Activated effector memory CD4-positive, alpha-beta T cell treated with anti-CD3 and anti-CD28 coated beads, Interleukin-2, amount 50 U/mL, for 16 hours (primary cell): ENCODE measurements at places on chromosomes 7 and 10.

DNA sequence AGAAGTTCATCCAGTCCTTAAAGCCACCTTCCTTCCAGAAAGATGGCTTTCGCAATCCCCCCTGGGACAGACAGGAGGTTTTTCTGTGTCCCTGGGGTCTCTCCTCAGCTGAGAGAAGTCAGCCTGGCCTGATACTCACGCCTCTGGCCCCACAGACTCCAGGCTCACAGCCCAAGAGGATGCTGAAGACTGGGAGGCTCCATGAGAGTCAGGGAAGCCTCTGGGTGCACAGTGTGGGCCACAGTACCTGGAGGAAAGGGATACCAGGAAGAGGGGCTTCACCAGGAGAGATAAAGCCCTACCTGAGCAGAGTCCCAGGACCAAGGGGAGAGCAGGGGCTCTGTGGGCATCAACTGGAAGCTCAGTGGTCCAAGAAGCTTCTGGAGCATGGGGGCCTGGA is 324.4 kb downstream of the GRID1 start:
- no peak for DNase-seq

DNA sequence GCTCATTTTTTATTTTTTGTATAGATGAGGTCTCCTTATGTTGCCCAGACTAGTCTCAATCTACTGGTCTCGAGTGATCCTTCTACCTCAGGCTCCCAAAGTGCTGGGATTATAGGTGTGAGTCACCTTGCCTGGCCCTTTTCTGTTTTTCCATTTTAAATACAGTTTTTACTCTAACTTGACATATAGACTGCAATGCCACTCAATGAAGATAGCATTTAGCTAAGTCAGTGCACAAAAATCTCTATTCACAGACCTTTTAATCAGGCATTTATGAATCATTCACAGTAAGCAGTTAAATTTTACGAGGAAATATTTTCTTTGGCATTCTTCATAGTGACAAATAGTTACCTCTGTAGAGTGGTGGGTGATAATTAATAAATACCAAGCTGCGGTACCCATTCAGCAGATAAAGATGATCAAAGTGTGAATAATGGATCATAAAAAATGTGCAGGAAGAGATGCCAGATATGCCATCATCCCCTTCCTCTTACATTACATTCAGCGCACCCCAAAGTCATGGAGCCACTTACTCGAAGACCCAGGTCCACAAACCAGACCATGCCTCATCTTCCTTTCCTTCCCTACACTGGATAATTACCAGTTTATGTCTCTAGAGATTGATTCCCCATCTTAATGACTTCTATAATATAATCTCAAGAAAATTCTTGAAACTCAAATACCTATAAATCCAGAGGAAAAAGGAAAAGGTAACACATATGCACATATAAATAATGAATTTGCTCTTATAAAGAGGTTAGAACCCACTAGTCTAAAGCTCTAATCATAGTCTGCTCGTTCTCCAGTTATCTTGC is 56.0 kb downstream of the UBE2H start:
- DNase-seq = no peak

DNA sequence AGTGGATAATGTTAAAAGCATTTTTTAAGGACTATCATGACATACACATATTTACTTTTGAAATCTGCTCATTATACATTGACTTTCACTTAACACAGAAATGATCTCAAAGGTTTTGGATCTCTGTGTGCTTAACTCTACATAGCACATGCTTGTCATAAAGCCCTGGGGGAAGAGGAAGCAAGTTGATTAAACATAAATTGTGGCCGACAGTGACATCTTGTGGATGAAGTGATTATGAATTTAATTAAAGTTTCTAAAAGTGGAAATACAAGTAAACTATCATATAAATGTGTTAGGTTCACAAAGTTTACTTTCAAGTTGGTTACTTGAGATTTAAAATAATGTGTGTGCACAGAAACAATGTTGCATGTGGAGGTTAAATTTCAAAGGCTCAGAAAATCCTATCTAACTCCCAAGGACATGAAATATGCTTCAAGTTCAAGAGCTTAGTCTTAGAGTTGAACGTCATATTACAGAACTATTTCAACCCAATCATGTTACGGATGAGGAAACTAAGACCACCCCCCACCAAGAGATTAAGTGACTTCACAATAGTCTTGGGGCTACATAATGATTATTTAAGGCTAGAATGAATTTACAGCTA is 1247.8 kb downstream of the GATA3 start:
- no peak for DNase-seq

DNA sequence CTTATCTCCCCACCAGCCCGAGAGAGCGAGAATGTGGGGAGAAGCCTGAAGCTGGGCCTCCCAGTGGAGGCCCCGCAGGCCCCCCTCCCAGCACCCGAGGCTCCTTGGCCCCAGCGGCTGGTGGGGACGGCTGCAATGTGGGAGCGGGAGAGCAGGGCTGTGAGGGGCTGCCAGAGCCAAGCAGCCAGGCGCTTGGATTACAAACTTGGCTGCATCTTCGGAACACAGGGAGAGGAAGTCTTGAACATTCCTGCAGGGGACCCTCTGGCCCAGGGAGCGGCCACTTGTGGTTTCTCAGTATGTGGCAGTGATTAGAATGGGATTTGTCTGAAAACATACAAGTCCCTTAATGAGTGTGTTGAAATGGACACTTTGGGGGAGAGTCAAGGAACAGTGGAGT is 23.2 kb downstream of the ELN start:
- no peak for DNase-seq

- no peak for DNase-seq
Measured at GRCh38 chr7:111732923-111733322, 170.6 kb upstream of the IMMP2L start.

GRCh38 chr7:131108212-131108940 is 219.3 kb upstream of the MKLN1 start:
- no peak for DNase-seq

DNA sequence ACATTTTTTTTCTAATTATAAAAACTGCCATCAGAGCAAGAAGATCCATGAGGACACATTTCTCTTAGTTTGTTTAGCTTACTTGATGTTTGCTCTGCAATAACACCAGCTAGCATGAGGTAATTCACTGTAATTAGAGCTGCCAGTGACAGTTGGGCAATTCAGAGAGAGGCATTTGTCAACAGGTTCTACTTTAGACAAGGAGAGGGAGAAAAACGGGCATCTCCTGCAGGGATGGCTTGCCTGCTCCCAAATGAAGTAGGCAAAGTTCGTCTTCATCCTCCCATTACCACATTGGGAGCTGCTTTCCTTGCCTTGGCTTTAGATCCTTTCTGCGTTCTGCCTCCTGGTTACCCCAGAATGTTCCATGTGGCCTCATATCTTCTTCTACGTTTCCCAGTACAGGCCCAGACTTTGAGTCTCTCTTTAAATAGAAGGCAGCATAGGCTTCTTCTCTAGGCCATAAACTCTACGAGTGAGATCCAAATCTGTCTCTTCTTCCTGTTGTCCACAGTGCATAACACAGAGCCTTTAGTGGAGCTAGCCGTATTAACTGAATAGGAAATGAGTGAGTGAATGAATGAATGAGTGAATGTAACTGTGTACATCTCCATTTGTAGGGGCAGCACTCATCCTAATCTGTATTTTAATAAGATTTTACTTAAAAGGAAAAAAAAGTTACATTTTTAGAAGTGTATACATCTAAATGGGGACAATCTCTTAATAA is 21.2 kb downstream of the ASB15 start:
- DNase-seq = no peak

GRCh38 chr10:71950683-71951082 is 13.5 kb upstream of the CHST3 start:
- DNase-seq = no peak

GRCh38 chr10:18158773-18159265 is 18.6 kb downstream of the CACNB2 start:
- DNase-seq = no peak

DNA sequence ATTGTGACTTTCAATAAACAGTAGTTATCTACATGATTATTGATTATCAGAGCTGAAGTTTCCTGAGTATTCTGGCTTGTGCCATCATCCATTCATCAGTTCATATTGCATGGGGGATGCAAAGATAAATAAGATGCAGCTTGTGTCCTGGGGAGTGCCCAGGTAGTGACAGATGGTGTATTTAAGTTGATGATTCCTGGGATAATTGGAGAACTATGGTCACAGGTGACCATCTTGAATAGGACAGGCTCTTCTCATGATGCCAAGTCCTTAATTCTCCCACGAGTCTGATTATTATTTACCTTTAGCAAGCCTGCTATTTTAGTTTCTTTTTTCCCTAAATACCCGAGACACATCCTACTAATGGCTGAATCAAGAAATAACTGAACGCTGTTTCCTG is 64.9 kb downstream of the PLPP4 start:
- no peak for DNase-seq

DNA sequence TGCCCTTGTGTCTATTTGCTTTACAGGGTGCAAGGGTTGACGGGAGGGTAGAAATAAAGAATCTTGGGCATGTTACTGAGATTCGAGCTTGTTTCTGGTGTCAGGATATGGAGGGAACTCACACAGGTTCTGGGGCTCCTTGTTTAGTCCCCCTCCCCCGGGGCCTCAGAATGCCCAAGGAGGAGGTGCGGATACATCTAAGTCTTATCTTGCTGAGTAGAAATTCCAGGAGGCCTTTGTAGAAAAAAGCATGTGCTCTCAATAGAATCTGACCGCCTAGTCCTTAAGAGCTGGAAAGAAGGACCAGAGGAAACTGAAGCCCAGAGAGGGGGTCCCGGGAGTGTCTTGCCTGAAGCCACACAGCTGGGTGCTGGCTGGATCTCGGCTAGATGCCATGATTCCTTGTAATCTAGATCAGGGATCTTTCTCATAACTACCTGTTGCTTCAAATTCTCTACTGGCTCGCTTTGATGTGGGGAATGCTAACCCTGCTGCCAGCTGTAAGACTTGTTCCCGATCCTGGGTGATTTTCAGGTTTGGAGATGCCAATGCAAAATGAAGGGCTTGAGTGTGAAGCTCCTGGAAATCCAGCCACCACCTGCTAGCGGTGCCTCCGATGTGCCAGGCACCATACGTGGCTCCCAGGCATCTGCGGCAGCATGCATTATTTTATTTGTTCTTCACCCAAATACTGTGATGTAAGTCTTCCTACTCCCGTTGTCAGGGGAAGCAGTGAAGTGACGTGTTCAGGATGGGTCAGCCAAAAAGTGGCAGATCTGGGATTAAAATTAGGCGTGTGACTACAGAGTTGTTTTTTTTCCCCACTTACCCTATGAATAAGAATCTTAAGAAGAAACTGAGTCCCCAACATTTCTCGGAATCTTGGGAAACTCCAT is 226.0 kb downstream of the TCF7L2 start:
- no peak for DNase-seq

GRCh38 chr7:37323966-37324365 is 124.7 kb downstream of the ELMO1 start:
- DNase-seq = no peak

DNA sequence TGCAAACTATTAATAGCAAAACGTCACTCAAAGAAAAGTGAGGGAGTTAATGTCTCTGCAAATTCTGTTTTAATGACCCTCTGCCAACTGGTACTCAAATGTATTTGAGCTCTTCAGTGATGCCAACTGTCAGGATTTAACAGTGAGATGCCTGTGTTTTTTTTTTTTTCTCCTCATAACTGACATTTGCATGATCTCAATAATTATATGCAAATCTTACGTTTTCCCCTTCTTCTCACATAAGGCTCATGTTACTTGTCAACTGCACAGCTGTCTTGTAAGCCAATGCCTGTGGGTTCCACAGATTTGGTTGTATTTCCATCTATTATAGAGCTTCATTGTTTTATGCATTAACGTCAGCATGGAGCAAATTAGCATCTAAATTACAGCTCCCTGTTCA is 38.2 kb downstream of the PPP1R3A start:
- no peak for DNase-seq

GRCh38 chr10:33337326-33337957 is 3.0 kb upstream of the NRP1 start:
- DNase-seq = no peak

GRCh38 chr10:79435271-79436065 is 10.0 kb downstream of the ZCCHC24 start:
- peak; percentile 53 for DNase-seq

GRCh38 chr10:51028420-51028819 is 45.9 kb upstream of the PRKG1 start:
- no peak for DNase-seq

GRCh38 chr10:68184546-68184945 is 47.4 kb downstream of the ATOH7 start:
- DNase-seq = no peak

DNA sequence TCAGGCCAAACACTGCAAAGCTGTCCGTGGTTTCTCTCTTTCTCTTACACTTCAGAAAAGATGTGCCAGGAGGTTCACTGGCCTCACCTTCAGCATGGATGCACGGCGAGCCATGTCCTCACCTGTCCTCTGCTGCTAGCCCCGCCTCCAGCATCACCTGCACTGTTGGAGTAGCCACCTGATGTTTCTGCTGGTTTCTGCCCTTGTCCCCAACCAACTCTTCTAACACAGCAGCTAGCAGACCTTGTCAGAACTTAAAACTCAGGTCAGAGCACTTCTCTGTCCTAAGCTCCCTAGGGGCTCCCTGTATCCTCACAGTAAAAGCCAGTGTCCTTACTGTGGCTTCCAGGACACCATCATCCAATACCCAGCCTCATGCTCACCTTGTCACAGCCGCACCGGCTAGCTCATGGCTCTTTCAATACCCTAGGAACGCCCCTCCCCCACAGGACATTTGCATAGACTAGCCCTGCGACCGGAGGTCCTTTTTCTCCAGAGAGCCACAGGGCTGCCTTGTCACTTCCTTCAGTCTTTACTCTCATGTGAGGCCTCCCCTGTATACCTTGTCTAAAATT is 15.2 kb downstream of the PALD1 start:
- no peak for DNase-seq

- no peak for DNase-seq
Measured at GRCh38 chr10:123901621-123902020, 10.0 kb upstream of the CPXM2 start.

GRCh38 chr10:90614631-90615030 is 243.2 kb downstream of the HTR7 start:
- DNase-seq = no peak

DNA sequence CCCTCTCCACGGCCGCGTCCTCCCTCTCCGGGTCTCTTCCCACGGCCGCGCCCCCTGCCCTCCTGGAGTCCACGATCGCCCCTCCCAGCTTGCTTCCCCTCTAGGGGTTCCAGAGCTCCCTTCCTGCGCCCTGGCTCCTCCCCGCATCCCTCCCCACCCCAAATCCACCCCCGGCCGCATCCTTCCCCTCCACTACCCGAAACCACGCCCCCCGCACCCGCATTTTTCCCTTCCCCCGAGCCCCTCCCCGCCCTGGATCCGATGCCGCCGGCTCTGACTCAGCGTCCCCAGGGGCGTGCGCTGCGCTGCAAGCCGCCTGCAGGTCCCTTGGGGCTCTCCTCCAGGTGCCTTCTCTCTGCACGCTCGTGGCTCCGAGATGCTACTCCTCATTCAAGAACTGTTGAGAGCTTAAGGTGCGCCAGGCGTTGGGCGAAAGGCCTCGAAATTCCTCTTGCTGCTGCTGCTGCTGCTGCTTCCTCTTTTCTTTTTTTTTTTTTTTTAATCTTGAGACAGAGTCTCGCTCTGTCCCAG is 372 bp upstream of the TMEM130 start:
- peak; percentile 90 for DNase-seq

- no peak for DNase-seq
Measured at GRCh38 chr7:120931243-120931642, 19.3 kb upstream of the ING3 start.
